AG04450 (cell line): ENCODE measurements at places on chromosomes 7 and 10.

- DNase-seq: no peak
Measured at GRCh38 chr7:156999958-157000726, 10.3 kb downstream of the MNX1 start.

GRCh38 chr10:48883701-48884100, 55.9 kb downstream of the LRRC18 start:
- DNase-seq: no peak

GRCh38 chr10:1360558-1361164, 304.5 kb downstream of the WDR37 start:
- DNase-seq: no peak

GRCh38 chr7:159019111-159019510, 125.6 kb downstream of the VIPR2 start:
- no peak for DNase-seq

GRCh38 chr7:52088008-52088901, 771.6 kb upstream of the COBL start:
- DNase-seq: no peak

- DNase-seq: no peak
Measured at GRCh38 chr10:23364378-23364777, 19.8 kb upstream of the C10orf67 start.

GRCh38 chr7:82362129-82362706, 81.4 kb downstream of the CACNA2D1 start:
- DNase-seq: peak; percentile 15
